ENCODE measurements at places on chromosomes 7 and 10. TPM values are rescaled to one million over a fixed set of nuclear protein-coding genes. Genes with fewer than 3 reads are reported as not detected.
A peak's percentile ranks its signal among the peaks of the same experiment; 100 is the strongest.

LRCH4 gene
- total RNA-seq: 18.0 TPM

DNA sequence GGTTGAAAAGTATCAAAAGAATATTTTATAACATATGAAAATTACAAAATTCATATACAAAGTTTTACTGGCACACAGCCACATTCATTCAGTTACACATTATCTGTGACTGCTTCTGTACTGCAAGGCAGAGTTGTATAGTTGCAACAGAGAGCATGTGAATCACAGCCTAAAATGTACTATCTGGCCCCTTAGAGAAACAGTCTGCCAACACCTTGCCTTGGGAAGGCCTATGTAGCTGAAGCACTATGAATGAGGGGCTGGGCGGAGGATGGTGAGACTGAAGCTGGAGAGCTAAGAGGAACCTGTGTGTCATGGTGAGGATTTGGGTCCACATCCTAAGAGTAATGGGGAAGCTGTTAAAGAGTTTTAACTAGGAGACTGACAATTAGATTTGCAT, 35.7 kb downstream of the PDZD8 start:
- DNase-seq: no peak

DNA sequence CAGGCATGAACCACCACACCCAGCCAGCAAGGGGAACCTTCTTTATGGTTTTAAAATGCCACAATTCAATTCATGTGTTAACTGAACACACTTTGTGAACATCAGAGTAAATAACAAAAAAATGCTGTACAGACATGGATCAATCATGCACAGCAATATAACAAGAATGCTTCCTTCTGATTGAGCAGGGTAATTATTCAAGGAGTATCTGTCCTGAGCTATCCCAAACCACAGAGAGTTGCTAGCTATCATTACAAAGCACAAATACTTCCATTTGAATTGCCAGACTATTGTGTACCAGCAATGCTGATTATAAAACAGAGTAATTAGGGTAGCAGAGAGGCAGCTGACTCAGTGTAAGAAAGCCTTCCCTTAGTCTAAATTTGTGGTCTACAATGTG, 11.3 kb upstream of the RHOBTB1 start:
- DNase-seq: no peak

DNA sequence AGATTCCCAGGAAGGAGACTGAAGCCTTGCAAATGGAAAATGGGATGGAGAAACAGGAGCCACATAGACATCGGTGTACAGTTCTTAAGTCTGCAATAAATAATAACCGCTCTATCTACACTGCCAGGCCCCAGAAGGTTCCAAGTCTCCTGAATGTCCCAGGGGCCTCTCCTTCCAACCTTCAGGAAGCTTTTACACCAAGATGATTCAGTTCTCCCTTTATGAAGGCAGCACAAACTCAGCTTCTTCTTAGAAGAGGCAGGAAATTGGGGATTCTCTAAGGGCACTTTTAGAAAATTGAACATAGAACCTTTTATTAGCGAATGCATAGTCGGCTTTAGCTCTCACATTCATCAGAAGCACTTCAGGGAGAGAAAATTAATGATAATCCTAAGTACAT, 130.8 kb upstream of the LYZL1 start:
- no peak for DNase-seq

DNA sequence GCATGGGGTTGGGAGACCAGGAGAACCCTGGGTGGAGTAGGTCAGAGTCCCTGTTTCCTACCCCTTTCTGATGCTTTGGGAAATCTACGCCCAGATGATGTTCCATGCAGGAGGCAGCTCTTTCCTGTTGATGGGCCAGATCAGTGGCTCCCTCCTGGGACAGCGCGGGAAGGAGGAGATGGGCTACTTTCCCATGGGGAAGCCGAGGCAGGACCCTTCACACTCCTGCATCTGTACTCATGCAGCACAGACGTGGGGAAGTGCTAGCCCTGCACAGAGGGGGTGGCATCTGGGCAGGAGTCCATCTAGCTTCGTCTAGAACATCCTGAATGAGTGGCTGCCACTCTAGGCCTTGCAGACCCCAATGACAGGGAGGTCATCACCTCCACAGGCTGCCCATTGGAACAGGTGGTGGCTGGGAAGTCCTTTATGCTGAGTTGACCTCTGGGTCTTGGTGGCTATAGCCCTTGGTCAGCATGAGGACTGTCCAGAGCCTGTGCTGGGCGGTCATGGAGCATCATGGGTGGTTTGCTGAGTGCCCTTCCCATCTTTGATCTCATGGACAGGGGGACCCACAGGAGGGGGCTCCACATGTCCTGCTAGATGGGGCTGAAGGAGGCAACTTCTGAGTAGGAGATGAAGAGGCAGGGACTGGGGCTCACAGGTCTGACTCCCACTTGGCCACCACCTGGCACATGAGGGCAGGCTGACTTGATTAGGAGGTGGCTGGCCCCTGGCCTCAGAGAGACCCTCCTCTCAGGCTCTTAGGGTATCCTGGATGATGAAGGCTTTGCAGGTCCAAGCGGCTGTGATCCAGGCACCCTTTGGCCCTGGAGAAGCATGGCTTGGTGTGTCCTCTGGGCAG, 24.6 kb downstream of the RAMP3 start:
- peak; percentile 78 for DNase-seq

GRCh38 chr7:107228291-107228690, 59.5 kb downstream of the HBP1 start:
- DNase-seq: no peak
